D341Med (cell line): ENCODE measurements at places on chromosomes 2 and 18.

DNA sequence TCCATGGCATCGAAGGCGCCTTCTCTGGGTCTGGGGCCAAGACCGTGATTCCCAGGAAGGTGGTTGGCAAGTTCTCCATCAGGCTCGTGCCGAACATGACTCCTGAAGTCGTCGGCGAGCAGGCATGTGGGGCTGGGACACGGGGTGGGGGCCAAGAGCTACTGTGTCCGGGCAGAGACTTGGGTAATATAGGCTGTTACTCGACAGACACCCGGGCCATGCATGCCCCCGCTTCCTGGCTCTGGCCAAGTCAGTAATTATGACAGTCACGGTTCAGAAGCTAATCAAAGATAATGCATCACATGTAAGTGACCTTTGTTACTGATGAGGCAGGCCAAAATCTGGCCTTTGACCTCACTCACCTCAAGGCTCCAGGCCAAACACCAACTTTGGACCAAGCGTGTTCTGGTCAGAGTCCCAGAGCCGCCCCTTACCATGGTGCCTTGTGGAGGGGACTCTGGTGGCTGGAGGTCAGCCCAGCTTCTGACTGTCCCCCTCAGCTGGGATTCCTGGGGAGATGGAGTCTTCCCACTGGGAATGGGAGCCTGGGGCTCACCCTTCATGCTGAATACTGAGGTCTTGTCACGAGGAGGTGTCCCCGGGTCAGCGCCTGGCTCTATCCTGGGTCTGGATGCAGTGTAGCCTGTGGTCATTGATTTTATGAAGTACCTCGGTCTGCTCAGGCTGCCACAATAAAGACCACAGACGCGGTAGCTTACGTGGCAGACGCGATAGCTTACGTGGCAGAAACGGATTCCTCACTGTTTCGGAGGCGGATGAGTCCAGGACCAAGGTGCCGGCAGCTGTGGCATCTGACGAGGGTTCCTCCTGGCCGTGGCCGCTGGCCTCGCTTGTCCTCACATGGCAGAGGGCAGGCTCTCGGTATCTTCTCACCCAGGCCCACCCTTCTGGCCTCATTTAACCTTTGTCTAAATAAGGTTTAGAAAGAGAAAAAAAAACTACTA lies 17.7 kb upstream of the CNDP1 start:
- no peak for DNase-seq

DNA sequence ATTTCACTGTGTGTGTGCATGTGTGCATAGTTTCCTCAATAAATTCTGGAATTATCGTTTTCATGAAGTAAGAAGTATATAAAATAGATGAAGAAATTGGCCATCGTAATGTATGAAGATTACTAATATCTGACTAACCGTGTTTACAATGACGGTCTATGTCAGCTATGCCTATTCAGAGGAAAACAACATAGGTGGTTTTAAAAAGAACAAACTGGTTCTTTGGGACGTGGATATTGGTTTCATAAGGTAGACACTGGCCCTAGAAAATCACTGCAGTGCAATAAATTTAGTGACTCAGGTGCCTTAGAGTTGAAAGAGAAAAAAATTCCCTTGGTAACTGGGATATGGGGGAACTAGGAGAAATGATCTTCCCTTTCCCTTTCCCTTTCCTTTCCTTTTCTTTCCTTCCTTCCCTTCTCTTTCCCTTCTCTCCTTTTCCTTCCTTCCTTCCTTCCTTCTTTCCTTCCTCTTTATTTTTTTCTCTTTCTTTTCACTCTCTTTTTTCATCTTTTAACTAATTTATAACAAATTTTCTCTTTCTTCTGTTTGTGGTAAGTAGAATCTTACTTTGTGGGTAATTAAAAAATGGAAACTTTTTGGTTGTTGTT lies 36.4 kb downstream of the MAP2 start:
- DNase-seq = no peak

- no peak for DNase-seq
These were observed 49.3 kb downstream of the GPR39 start for GRCh38 chr2:132465917-132466316.

GRCh38 chr18:48539406-48540250 lies 797 bp downstream of the CTIF start:
- DNase-seq = peak; percentile 76

- no peak for DNase-seq
These were observed 339.4 kb downstream of the PLCL1 start for GRCh38 chr2:198143793-198144192.

- no peak for DNase-seq
These were observed 176.4 kb downstream of the SETBP1 start for GRCh38 chr18:44857081-44857480.

GRCh38 chr2:15084826-15085489 lies 452.4 kb downstream of the LRATD1 start:
- no peak for DNase-seq

GRCh38 chr2:27828305-27828704 lies 56.8 kb downstream of the MRPL33 start:
- no peak for DNase-seq

GRCh38 chr2:192026059-192026824 lies 168.5 kb downstream of the TMEFF2 start:
- DNase-seq = no peak

GRCh38 chr2:72090781-72091482 lies 56.7 kb downstream of the CYP26B1 start:
- DNase-seq = no peak

- DNase-seq = no peak
These were observed 1647.4 kb upstream of the DDX18 start for GRCh38 chr2:116167107-116167506.

DNA sequence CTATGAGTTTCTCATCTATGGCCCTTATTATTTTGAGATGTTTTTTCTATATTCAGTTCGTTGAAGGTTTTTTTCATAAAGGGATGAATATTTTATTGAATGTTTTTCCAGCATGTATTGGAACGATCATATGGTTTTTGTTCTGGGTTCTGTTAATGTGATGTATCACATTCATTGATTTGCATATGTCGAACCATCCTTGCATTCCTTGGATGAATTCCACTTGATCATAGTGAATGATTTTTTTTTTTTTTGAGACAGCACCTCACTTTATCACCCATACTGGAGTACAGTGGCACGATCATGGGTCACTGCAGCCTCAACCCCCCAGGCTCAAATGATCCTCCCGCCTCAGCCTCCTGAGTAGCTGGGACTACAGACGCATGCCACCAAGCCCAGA lies 5.5 kb upstream of the NEMP2 start:
- no peak for DNase-seq

DNA sequence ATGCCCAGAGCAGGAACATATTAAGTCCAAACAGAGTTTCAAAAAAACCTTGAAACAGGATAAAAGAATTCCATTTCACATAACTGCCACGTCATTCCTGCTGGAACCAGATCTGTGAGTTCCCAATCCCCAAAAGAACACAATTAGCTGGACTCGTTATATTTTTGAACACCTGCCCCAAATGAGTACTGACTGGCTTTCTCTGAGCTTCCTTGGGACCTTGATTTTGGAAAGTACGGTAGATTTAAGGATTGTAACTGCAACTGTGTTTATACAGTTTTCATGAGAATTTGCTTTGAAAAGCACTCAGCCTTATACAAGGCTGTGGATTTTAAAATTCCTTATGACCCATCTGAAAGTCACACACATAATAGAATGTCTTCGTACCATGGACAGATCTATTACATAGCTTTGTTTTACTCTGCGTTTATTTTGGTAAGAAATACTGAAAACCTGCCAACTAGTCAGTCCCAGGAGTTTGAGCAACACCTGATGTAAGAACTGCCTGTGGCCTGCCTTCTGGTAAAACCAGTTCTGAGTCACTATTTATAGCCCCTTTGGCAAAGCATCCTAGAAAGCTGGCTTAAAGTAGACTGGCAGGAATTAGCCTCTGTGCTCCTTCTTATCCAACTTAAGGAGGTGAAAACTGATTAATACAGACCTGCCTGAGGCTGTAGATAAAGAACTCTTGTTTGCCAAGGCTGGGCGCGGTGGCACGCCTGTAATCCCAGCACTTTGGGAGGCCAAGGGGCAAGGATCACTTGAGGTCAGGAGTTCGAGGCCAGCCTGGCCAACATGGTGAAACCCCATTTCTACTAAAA lies 48.1 kb downstream of the MERTK start:
- peak; percentile 54 for DNase-seq

DNA sequence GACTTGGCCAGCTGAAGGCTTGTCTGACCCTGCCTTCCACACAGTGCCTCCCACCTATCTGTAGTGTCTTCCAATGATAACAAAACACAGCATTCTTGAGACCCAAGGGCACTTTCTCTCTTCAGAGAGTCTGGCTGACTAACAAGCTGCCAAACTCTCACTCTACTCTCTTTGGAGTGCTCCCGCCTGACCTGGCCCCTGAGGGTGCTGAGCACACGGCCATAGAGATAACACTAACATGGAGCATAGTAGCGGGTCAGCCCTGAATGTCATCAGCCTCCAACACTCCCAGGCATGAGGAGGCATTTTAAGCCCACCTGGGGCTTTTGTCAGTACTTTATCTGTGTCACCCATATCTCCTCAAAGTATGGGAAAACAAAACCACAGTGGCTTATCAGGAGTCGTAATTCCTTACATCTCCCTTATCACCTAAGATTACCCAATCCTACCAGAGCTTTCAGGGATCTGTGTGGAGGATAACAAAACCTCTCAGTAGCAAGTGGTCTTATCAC lies 160.3 kb upstream of the TCF4 start:
- no peak for DNase-seq
